NCI-H2029 treated with DMSO at 0.1 percent for 48 hours (cell line): ENCODE measurements at places on chromosomes 5 and 9.

DNA sequence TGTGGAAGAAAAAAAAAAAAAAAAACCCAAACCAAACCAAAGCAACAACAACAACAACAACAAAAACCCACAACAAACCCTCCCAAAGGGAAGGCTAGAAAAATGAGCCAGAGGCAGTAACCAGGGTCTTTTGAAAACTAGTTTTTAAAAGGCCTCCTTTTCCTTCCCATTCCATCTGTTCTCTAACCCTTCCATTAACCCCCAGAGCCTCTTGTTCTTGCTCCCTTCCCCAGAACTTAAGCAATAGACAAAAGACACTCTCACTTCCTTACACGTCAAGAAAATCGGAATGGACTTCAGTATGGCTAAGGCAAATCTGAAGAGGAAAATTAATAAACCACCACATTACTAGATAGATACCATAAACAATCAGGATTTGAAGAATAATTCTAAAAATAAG is 292.8 kb downstream of the ARL15 start:
- no peak for DNase-seq

DNA sequence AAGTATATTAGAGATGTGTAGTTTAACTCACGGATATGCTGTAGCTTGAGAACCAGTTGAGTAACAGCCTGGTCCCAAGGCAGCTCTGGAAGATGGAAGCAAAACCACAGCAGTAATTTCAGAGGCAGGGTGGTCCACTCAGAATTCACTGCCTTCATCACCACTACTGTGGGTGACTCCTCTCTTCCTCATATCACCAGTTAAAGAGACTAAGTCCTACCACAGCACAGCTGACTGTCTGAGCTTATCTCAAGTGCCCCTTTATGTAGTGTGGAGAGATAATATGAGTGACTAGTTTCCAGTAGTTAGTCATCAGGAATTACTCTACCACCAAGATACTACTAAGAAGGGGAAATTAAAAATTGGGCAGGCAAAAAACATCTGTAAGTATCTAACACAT is 1571.2 kb upstream of the C9orf72 start:
- DNase-seq: no peak

DNA sequence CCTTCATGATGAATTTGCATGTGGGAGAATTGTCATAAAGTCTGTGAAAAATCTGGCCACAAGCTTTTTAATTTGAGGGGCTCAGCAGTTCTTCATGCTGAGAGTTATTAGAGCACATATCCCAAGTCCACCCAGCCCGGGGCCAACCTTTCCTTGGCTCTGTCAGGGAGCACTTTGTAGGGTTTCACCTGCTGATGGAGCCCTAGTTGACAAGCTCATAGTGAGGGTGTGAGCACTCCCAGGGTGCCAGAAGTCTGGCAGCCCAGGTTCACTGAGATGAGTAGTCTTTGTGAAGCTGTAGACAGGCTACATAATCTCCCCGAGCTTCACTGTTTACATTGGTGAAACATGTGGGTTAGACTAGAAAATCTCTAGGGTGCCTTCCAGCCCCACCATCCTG is 97.2 kb upstream of the NREP start:
- no peak for DNase-seq

- no peak for DNase-seq
These were observed 457 bp upstream of the IDNK start for GRCh38 chr9:83622433-83622938.

DNA sequence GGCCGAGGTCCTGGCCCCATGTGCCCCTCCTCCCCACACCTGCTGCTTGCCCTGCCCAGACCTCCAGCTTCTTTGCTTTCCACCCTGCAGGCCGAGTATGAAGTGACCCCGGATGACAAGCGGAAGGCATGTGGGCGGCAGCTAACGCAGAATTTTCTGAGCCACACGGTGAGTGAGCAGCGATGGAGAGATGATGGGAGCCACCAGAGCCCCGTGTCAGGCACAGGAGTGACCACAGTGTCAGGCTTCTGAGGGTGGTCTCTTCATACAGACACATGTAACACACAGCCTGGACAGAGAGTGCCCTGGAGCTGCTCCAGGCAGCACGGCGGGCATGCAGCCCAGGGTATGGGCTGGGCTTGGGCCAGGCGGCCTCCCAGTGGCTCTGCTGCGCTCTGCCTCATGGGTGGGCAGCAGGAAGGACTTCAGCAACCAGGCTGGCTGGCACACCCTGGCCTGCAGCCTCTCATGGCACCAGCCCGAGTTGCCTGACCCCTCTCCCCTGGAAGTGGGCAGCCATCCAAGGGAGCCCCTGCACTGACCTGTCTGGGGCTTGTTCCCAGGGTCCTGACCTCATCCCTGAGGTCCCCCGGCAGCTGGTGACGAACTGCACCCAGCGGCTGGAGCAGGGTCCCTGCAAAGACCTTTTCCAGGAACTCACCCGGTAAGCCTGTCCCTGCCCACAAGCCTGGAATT is 5.8 kb downstream of the GRK6 start:
- DNase-seq: no peak

- DNase-seq: no peak
These were observed 15.4 kb upstream of the AK3 start for GRCh38 chr9:4756420-4756819.

- DNase-seq: peak; percentile 78
These were observed 107.6 kb upstream of the SPRY4 start for GRCh38 chr5:142432369-142432863.
